ENCODE measurements at places on chromosomes 4 and X.

DNA sequence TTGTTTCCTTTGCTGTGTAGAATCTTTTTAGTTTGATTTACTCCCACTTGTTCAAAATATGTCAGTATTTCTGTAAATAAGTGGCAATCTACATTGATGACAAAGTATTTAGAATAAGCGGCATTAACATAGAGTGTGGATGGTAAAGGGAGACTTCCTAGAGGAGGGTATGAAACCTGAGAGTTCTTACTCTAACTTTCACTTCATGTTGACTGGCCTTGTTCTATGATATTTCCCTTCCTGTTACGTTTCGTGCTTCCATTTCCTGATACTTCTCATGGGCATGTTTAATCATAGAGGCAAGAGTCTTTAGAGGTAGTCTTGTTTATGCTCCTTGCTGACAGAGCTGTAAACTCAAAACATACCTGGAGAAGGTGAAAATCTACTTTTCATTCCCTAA is 408.9 kb downstream of the GLUD2 start:
- no peak for DNase-seq
- no peak overlapping the region for H3K27ac ChIP-seq
- H3K4me3 ChIP-seq: no peak overlapping the region
- H3K27me3 ChIP-seq: no peaks in the 10 kb centered on the region
- no peaks in the 10 kb centered on the region for H3K36me3 ChIP-seq
- H3K4me1 ChIP-seq: no peaks in the 10 kb centered on the region

- no peaks in the 10 kb centered on the region for H3K36me3 ChIP-seq
- H3K27me3 ChIP-seq: no peaks in the 10 kb centered on the region
- H3K27ac ChIP-seq: peak overlapping the region; percentile 62
- peaks cover 7% of the 10 kb centered on the region for H3K4me1 ChIP-seq
- H3K4me3 ChIP-seq: peak overlapping the region; percentile 68
Measured at GRCh38 chr4:22515145-22515887, 550 bp downstream of the ADGRA3 start.

DNA sequence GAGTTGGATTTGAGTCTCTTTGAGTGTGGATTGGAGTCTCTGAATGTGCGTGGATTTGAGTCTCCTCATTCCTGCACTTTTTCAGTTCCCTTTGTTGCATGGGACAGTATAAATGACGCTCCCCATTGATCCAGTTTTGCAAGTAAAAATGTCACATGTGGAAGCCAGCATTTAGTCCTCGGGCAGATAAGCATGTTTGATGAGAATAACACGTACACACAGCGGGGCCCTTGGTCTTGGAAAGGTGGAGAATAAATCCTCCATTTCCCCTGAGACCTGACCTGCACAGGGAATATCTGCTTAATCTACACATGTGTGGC is 8.1 kb downstream of the P2RY8 start:
- H3K27ac ChIP-seq: no peak overlapping the region
- H3K36me3 ChIP-seq: no peaks in the 10 kb centered on the region
- no peak overlapping the region for H3K4me3 ChIP-seq
- DNase-seq: no peak

- no peak overlapping the region for H3K27ac ChIP-seq
- H3K27me3 ChIP-seq: peaks cover 56% of the 10 kb centered on the region
- H3K4me1 ChIP-seq: no peaks in the 10 kb centered on the region
- no peak overlapping the region for H3K4me3 ChIP-seq
- no peak for DNase-seq
Measured at GRCh38 chr4:3771164-3771809, 5.1 kb downstream of the ADRA2C start.

DNA sequence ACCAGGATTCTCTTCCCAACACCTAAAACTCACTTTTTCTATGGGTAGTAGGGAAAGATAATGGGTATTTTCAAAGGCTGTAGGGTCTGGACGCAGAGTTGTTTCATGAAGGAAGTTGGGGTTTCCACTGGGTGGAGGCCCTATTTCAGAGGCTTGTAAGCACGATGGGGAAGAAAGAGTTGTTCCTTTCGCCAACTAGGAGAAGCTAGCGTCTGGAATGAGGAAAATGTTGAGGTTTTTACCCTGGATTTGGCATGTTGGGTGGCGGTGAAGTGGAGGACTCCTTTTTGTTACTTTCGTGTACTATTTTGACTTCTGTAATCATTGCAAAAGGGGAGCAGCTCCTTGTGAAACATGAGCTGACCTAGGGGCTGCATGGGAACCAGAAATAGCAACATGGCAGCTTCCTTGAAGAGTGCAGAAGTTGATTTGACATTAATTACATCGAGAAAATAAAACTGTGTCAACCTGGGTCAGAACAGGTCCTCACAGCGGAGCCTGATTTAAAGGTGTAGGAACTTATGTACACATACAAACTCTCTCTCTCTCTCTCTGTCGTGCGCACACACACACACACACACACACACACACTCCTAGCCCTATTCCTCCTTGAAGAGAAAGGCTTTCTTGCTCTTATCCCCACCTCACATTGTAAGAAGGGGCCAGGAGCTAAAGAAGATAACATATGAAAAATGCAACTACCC is 19.1 kb downstream of the VSIG4 start:
- no peak overlapping the region for H3K27ac ChIP-seq
- no peak overlapping the region for H3K4me3 ChIP-seq
- DNase-seq: no peak
- H3K27me3 ChIP-seq: no peaks in the 10 kb centered on the region
- H3K36me3 ChIP-seq: no peaks in the 10 kb centered on the region

DNA sequence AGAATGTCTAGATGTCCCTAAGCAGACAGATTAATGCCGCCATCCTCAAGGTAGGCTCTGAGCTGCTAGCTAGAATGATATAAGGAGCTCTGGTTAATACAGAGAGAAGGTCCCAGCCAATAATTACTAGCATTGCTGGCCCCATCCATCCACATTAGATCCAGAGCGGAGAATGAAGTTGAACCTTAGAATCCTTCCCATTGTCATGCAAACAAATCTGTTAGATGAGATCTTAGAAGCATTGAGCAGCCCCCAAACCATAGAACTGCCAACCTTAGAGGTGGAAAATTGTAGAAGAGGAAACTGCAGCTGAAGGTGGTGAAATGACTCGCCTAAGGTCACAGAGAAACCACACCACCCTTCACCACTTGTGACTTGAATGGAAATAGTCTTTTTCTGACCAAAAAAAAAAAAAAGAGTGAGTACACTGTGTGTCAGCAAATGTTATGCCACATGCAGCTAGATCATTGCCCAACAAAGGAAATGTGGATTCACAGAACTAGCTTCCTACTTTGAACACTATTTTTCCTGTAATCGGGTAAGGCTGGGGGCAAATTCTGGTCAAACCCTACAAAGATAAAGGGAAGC is 162.1 kb downstream of the SMIM20 start:
- H3K36me3 ChIP-seq: no peaks in the 10 kb centered on the region
- H3K4me3 ChIP-seq: no peak overlapping the region
- no peaks in the 10 kb centered on the region for H3K4me1 ChIP-seq
- H3K27ac ChIP-seq: no peak overlapping the region
- DNase-seq: no peak

DNA sequence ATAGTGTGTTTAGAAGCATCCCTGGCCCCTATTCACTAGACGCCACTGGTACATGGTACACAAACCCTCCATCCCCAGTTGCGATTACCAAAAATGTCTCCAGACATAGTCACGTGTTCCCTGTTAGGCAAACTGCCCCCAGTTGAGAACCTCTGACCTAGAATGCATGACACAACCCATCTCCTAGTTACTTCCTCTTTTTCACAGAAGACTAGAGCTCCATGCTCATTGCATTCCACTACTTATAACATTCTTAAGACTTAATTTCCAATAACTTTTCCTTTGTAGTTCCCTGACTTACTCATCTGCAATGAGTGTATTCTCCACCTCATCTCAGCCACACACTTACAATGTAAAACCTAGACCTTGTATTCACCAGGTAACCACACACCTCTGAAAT is 68.6 kb downstream of the PRSS12 start:
- no peak overlapping the region for H3K27ac ChIP-seq
- DNase-seq: no peak
- H3K36me3 ChIP-seq: peaks cover 16% of the 10 kb centered on the region
- H3K4me1 ChIP-seq: peaks cover 7% of the 10 kb centered on the region
- H3K27me3 ChIP-seq: no peaks in the 10 kb centered on the region

- DNase-seq: peak; percentile 68
- H3K36me3 ChIP-seq: peaks cover 3% of the 10 kb centered on the region
- H3K27me3 ChIP-seq: no peaks in the 10 kb centered on the region
- no peak overlapping the region for H3K4me3 ChIP-seq
Measured at GRCh38 chr4:73499996-73500765, 18.6 kb downstream of the AFM start.

DNA sequence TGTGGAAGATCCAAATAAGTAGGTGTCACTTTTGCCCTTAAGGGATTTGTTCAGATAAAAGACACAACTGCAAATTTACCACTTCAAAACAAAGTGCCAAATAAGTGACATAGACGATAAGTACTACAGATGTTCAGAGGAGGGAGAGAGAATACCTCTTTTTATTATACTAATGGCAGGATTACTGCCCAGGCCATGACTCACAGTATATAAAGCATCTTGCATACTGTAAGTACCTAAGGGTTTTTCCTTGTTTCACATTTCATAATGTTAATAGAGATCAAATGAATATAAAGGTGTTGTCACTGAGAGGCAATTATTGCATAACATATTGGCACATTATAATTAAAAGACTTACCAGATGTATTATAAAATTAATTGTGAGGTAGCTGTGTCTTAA is 46.4 kb downstream of the PTPN13 start:
- H3K4me3 ChIP-seq: no peak overlapping the region
- H3K36me3 ChIP-seq: peaks cover 6% of the 10 kb centered on the region
- H3K27ac ChIP-seq: no peak overlapping the region
- H3K4me1 ChIP-seq: no peaks in the 10 kb centered on the region
- H3K27me3 ChIP-seq: no peaks in the 10 kb centered on the region

GRCh38 chr4:138759554-138759902 is 256.1 kb upstream of the NOCT start:
- no peak overlapping the region for H3K4me3 ChIP-seq
- no peaks in the 10 kb centered on the region for H3K36me3 ChIP-seq
- H3K4me1 ChIP-seq: no peaks in the 10 kb centered on the region
- DNase-seq: no peak

- H3K4me3 ChIP-seq: no peak overlapping the region
- no peaks in the 10 kb centered on the region for H3K27me3 ChIP-seq
- H3K27ac ChIP-seq: no peak overlapping the region
- H3K4me1 ChIP-seq: peaks cover 4% of the 10 kb centered on the region
Measured at GRCh38 chr4:70739496-70740337, 18.0 kb downstream of the RUFY3 start.

GRCh38 chrX:153494541-153495361 is at the start of gene BGN:
Gene BGN, plus strand, starts transcription at chrX:153494980. Its CDS starts 9,652 bp downstream, at chrX:153504632.
- H3K4me1 ChIP-seq: peaks cover 23% of the 10 kb centered on the region
- no peaks in the 10 kb centered on the region for H3K27me3 ChIP-seq
- peak within 1 kb of the TSS; percentile 30 for H3K4me3 ChIP-seq
- no peak within 1 kb of the TSS for H3K27ac ChIP-seq
- no peak for DNase-seq
- H3K36me3 ChIP-seq: no peaks in the 10 kb centered on the region

GRCh38 chr4:152763796-152764195 is 15.7 kb downstream of the TIGD4 start:
- no peak overlapping the region for H3K4me3 ChIP-seq
- H3K4me1 ChIP-seq: no peaks in the 10 kb centered on the region
- no peak for DNase-seq
- no peaks in the 10 kb centered on the region for H3K27me3 ChIP-seq
- no peak overlapping the region for H3K27ac ChIP-seq
- H3K36me3 ChIP-seq: no peaks in the 10 kb centered on the region

GRCh38 chrX:155985208-155985607 is 12.3 kb upstream of the IL9R start:
- H3K27ac ChIP-seq: no peak overlapping the region
- H3K36me3 ChIP-seq: no peaks in the 10 kb centered on the region
- H3K4me3 ChIP-seq: no peak overlapping the region
- H3K27me3 ChIP-seq: no peaks in the 10 kb centered on the region
- H3K4me1 ChIP-seq: no peaks in the 10 kb centered on the region

DNA sequence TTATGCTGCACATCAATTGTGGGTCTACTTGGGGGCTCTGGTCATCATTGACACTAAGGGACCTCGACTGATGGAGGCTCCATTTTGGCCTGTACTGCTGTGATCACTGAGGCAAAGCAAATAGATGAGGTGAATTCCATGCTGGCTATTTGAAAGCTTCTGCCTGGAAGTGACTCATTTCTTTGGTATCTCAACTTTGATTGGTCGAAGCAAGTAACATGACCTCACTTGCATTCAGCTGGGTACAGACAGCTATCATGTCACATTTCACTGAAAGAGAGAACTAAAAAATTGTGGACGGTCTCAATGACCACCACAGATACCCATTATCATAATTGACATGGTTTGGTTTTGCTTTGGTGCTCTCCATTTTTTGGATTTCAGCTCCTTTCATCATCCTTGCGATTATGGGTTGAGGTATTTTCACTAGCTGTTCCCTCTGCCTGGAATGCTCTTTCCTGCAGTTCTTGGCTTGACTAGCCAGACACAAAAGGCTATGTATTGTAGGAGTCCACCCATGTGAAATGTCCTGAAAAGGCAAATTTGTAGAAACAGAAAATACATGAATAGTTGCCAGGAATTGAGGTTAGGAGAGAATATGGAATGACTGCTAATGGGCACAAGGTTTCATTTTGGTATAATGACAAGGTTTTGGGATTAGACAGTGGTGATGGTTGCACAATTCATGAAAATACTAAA is 369.2 kb upstream of the LCORL start:
- H3K27ac ChIP-seq: no peak overlapping the region
- DNase-seq: no peak
- no peak overlapping the region for H3K4me3 ChIP-seq
- no peaks in the 10 kb centered on the region for H3K4me1 ChIP-seq
- no peaks in the 10 kb centered on the region for H3K36me3 ChIP-seq
- no peaks in the 10 kb centered on the region for H3K27me3 ChIP-seq

Data from large intestine (tissue), 12 donors.